ENCODE measurements at places on chromosomes 6 and 20.

DNA sequence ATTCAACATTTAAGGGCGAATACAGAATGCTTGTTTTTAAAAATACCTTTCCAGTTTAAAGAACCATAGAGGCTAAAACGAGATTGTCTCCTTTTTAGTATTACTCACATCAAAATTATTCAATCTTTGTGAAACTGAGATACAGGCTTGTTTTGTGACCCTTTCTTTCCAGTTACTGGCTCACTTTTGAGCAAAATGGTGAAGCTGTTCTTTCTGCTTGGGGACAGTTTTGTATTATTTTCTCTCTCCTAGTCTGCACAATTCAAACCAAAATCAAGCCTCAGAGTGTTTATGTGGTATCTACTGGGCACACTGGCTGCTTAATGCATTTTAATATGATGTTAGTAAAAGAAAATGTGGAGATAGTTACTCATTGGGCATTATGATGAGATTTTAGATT lies 36.5 kb downstream of the HIVEP1 start:
- no peak for DNase-seq

GRCh38 chr6:17291778-17292177 lies 10.6 kb downstream of the RBM24 start:
- no peak for DNase-seq

DNA sequence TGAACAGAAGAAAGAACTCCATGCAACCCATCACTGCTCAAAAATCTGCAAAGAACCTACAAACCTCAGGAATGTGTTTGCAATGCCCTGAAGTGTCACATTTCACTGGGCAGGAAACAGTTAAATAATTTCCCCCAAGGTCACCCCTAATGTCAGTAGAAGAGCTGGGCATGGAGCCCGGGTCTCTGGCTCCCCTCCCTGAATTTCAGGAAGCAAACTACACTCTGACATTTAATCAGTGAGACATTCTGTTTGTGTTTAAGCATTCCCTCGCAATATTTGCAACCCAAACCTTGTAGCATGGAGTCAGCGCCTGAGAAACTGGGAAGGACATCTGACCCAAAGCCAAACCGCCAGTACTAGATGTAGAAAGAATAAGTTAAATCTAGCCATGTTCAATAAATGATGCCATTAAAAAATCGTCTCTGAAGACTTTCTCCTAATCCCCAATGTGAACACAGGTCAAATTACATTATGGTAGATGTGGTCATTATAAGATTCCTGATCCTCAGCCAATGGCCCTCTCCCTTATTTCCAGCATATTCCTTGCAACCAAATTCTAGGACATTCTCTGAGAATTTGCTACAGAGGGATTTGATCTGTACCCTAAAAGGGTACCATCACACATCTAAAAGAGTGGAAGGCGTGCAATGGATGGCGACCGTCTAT lies 91.2 kb upstream of the ADTRP start:
- no peak for DNase-seq

DNA sequence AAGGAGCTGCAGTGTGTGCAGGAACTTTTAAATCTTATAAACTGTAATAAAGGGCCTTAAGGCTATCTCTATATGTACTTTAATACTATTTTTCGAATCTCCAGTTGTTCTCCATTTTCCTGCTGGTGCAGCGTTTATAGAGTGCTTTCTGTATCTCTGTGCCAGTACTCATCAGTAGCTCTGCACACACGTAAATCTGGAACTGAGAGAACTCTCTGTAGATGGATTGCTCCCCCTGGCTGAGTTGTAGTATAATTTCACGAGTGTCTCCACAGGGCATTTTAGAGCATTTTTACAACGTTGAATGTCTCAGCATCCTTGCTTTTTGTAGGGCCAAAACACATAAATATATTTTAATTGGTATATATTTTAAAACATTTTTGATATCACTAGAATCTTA lies 256.5 kb downstream of the TRDN start:
- DNase-seq = no peak

GRCh38 chr6:33443025-33443424 lies 11.4 kb upstream of the ZBTB9 start:
- DNase-seq = no peak

All from GM12878 (cell line).